CD4-positive, alpha-beta memory T cell (primary cell): ENCODE measurements at places on chromosomes 11 and 22. TPM values are rescaled to one million over a fixed set of nuclear protein-coding genes. Genes with fewer than 3 reads are reported as not detected.

DNA sequence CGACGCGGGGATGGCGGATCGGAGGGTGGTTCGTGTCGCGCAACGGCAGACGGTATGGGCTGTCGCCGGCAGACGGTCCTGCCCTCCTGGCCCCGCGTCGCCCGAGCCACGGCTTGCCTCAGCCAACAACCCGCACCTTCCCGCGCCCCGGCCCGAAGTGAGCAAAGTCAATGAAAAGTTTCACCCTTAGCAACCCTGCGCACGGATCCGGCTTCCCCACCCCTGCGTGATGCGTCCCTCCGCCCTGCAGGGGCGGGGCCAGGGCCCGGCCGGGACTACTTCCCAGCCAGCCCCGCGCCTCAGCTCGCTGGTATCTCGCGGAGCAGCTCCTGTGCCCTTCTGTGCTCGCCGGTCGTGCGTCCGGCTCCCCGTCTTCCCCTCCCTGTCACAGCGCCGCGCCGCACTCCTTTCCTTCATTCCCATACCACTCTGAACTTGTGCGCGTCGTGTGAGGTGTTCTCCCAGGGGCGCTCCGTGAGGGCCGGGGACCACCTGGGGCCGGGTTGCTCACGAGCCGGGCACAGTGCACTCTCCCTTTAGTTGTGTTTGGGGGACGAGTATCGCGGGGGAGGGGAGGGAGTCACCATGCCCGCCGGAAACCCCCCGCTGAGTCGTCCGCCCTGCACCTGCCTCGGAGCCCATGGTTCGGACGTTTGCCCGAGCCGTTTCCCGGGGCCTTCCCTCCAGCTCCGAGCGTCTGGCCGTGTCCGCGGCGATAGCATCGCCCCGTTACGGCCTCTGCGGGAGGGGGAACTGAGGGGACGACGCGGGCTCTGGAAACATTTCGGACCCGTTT is at the start of gene TOB2:
Gene TOB2, minus strand, starts transcription at position 163 of the 796 bp plus-strand sequence. CDS start 9,456 bp downstream, outside the sequence.
- H3K4me3 ChIP-seq = peak within 1 kb of the TSS; percentile 71
- peaks cover 18% of the 10 kb centered on the region for H3K4me1 ChIP-seq
- peak; percentile 93 for DNase-seq

- no peaks in the 10 kb centered on the region for H3K4me1 ChIP-seq
- no peaks in the 10 kb centered on the region for H3K36me3 ChIP-seq
- no peak overlapping the region for H3K27ac ChIP-seq
- H3K4me3 ChIP-seq = no peak overlapping the region
- no peaks in the 10 kb centered on the region for H3K27me3 ChIP-seq
These were observed 28.7 kb downstream of the CECR2 start for GRCh38 chr22:17397756-17398547.

DNA sequence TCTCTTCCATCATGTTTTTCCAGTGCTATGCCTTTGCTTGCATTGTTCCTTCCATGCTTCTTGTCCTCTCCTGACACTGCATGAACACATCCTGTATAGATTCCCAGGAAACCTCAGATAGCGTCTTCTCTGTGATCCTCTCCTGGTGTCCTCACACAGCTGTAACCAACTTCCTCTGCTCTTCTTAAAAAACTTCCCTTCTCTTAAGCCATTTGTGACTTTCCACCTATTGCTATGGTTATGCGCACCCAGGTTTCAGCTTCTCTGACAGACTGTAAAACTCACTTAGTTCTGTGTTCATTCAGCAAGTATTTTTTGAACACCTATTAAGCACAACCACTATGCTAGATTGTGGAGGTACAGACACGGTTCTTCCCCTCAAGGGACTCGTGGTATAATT is 5.1 kb upstream of the APLP2 start:
- peaks cover 7% of the 10 kb centered on the region for H3K4me1 ChIP-seq
- no peak overlapping the region for H3K4me3 ChIP-seq
- no peaks in the 10 kb centered on the region for H3K27me3 ChIP-seq
- no peak overlapping the region for H3K27ac ChIP-seq

DNA sequence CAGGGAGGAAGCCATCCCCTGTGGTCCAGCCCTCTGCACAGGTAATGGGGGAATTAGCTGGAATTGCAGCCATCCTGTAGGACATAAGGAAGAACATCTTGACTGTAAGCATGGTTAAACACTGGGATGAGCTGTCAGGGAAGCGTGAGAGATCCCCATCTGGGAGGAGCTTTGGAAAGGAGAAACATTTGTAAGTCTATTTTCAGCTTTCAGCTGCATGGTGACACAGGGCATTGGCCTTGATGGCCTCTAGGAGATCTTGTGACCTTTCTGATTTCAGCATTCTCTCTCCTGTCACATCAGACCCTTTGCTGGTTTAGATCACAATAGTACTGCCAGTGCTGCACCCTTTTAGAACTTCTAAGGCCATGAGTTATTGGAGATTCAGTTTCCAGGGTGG is 47.1 kb downstream of the BCR start:
- DNase-seq = no peak
- peaks cover 82% of the 10 kb centered on the region for H3K4me1 ChIP-seq
- no peaks in the 10 kb centered on the region for H3K27me3 ChIP-seq
- H3K36me3 ChIP-seq = no peaks in the 10 kb centered on the region

GRCh38 chr11:83140691-83141455 is 16.1 kb upstream of the PCF11 start:
- no peaks in the 10 kb centered on the region for H3K4me1 ChIP-seq
- H3K27ac ChIP-seq = no peak overlapping the region

DNA sequence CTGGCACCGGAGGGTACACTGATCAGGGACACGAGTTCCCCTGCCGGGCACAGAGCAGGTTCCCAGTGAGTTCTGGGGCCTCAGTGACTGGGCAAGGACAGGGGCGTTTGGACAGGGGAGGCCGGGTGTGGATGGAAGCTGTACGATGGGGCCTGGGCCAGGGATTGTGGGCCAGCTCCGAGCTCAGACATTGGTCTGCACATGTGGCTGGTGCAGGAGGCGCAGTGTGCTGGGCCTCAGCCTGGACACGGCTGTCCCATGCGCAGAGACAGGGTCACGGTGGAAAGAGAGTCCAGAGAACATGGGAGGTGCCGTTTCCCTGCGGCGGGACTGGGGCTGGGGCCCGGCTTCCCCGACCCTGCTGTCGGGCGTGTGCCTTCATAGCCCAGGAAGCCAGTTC is 60.7 kb downstream of the CDKN1C start:
- no peak overlapping the region for H3K4me3 ChIP-seq
- H3K36me3 ChIP-seq = no peaks in the 10 kb centered on the region
- DNase-seq = no peak
- no peak overlapping the region for H3K27ac ChIP-seq

Gene GPR83
- 0.09 TPM for total RNA-seq

Gene LRRC75B
- not detected for total RNA-seq

Gene NCF4
- 16.6 TPM for total RNA-seq
